ENCODE measurements at places on chromosomes 11 and 22. TPM values are rescaled to one million over a fixed set of nuclear protein-coding genes. Genes with fewer than 3 reads are reported as not detected.
A peak's percentile ranks its signal among the peaks of the same experiment; 100 is the strongest.

DNA sequence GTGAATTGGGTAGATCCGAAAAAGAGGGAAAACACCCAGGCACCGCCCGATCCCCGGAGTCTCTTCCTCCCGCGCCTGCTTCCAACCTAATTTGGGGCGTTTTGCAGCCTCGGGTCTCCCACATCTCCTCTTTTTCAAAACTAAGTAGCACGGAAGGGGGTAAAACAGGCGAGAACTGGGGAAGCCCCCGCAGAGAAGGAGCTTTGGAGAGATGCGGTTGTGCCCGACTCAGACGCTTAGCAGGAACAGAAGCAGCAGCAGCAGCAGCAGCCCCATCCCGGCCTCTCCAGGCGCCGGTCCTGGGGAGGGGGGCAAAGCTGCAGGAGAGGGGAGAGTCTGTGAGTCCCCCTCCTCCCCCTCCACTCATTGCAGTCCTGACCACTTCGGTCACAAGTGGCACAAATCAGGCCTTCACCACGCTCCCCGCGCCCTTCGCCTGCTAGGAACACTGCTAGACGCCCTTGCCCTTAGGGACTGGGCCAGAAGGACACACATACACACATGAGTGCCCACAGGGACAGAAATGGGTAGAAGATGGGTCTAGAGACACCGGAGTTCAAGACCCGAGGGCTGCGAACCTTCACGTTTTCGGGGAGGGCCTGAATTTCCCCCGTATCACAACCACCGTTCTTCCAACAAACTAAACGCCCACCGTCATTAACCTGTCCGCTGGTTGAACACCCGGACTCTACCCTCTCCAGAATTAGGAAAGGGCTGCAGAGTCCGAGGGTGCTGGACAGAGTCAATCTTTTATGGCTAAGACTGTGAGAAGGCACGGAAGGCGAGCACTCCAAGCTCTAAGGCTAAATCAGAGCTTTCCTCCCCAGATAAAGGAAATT lies 98.3 kb upstream of the HSD17B12 start:
- no peak for DNase-seq

- DNase-seq, result no peak
Observed at GRCh38 chr22:21941921-21942320, 10.7 kb downstream of the PPM1F start.

The SYNGR1 gene
- total RNA-seq, result 35.0 TPM

GRCh38 chr11:92413757-92414513 lies 189.3 kb downstream of the FAT3 start:
- no peak for DNase-seq

- DNase-seq, result peak; percentile 33
Observed at GRCh38 chr11:65355013-65355775, 643 bp downstream of the TIGD3 start.

DNA sequence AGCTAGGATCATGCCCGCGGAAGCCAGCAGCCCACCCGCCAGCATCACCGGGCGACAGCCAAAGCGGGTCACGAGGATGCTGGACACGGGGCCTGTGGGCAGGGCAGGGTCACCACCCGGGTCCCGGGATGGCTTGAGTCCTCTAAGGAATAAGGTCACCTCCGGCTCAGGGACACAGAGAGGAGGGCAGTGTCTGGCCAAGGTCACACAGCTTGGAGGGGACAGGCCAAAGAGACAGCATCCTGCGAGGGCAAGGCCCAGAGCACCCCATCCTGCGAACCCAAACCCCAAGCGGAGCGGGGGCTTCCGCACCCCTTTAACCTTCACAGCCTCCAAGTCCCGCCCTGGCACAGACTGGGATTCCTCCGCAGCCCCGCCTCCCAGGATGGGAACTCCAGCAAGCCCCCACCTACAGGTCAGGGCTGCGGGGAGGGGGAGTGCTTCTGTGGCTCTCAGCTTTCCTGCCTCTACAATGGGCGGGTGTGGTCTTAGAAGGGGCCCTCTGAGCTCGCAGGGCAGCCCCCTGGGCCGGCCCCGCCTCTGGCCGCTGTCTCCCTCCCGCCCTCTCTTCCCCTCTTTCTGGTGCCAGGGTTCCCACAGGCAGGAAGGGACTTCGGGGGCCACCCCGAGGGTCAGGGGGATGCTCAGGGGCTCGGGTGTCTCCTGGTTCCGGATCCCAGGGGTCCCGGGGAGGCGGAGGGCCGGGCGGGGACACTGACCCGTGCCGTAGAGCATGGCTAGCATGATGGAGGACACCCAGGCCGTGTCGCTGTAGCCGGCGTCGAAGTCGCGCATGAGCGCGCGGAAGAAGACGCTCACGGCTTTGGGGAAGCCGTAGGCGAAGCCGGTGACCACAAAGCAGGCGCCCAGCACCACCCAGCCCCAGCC lies 1.8 kb downstream of the SLC16A8 start:
- no peak for DNase-seq

The SCUBE2 gene
- total RNA-seq, result 6.6 TPM

DNA sequence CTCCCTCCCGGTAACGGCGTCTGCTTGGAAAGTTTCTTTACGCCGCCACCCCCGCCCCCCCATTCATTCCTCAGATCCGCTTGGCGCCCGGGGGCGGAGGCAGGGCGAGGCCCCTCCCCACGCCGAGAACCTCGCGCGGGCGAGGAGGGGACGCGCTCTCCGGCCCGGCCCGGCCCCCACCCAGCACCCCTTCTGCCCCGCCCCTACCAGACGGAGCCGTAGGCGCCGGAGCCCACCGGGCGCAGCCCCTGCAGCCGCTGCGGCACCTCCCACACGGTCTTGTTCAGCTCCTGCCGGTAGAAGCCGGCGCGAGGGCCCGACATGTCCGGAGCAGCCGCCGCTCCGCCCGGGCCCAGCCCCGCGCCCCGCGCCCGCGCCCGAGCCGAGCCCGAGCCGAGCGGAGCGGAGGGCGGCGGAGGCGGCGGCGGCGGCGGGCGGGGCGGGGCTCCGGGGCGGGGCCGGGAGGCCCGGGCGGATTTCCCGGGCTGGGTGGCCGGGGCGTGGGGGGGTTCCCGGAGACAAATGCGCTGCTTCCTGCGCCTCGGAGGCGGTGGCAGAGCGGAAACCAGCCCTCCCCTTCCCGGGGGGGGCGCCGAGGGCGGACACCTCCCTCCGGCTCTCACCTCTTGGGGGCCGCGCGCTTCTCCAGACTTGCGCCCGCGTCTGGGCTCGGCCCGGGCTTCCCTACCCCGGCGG lies at the start of gene MAPK11:
Gene MAPK11 (minus strand): TSS at position 411 of the 696 bp plus-strand sequence. CDS start 88 bp downstream, at position 323.
- peak; percentile 45 for DNase-seq

The OR8D4 gene
- total RNA-seq, result 13.2 TPM

GRCh38 chr11:396511-396947 lies 2.5 kb downstream of the PKP3 start:
- no peak for DNase-seq

GRCh38 chr11:44989831-44990566 lies 39.3 kb upstream of the TP53I11 start:
- peak; percentile 86 for DNase-seq

The MYOD1 gene
- total RNA-seq, result not detected

The SYT7 gene
- 12.2 TPM for total RNA-seq

The NPTXR gene
- 6.0 TPM for total RNA-seq

- DNase-seq, result no peak
Observed at GRCh38 chr22:44387486-44387885, 74.7 kb upstream of the SHISAL1 start.

The LMO2 gene
- 7.3 TPM for total RNA-seq

GRCh38 chr11:71490731-71491390 lies 36.2 kb upstream of the KRTAP5-7 start:
- DNase-seq, result no peak

- DNase-seq, result no peak
Observed at GRCh38 chr22:39814899-39815298, 78.7 kb downstream of the ENTHD1 start.

The HEPHL1 gene
- total RNA-seq, result not detected

DNA sequence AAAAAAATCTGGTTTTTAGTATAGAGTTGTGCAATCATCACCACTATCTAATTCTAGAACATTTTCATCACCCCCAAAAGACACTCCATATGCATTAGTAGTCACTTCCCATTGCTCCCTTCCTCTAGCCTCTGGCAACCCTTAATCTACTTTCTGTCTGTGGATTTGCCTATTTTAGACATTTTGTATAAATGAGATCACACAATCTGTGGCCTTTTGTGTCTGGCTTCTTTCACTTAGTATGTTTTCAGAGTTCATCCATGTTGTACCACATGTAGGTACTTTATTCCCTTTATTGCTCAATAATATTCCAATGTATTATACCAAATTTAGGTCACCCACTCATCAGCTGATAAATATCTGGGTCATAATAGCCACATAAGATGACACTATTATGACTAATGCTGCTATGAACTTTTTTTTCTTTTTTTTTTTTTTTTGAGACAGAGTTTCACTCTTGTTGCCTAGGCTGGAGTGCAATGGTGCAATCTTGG lies 67.5 kb upstream of the SCUBE2 start:
- DNase-seq, result no peak

GRCh38 chr11:107139396-107139795 lies 121.1 kb upstream of the GUCY1A2 start:
- no peak for DNase-seq

DNA sequence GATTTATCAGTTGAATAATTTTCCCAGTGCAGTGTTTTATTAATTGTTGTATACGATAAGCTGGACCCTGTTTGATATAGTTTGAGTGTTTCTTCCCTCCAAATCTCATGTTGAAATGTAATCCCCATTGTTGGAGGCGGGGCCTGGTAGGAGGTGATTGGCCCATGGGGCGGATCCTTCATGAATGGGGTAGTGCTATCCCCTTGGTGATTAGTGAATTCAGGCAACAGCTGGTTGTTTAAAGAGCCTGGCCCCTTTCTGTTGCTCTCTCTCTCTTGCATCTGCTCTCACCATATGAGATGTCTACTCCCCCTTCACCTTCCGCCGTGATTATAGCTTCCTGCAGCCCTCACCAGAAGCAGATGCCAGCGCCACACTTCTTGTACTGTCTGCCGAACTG lies 1.5 kb downstream of the OR5A1 start:
- DNase-seq, result no peak

DNA sequence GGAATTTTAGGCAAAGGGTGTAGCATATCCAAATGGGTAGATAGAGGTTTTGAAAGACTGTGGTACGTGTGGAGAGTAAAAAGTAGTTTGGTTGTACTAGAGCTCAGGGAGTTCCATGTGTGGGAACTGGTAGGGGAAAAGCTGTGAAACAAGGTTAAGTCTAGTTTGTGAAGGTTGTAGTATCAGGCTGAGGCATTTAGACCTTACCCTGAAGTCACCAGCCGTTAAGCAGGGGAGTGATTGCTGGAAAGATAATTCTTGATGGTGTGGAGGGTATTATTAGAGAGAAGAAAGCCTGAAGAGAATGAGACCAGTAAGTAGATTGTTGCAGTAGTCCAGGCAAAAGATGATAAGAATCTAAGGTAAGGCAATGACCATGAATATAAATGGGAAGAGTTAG lies 68.0 kb downstream of the RNF169 start:
- no peak for DNase-seq

DNA sequence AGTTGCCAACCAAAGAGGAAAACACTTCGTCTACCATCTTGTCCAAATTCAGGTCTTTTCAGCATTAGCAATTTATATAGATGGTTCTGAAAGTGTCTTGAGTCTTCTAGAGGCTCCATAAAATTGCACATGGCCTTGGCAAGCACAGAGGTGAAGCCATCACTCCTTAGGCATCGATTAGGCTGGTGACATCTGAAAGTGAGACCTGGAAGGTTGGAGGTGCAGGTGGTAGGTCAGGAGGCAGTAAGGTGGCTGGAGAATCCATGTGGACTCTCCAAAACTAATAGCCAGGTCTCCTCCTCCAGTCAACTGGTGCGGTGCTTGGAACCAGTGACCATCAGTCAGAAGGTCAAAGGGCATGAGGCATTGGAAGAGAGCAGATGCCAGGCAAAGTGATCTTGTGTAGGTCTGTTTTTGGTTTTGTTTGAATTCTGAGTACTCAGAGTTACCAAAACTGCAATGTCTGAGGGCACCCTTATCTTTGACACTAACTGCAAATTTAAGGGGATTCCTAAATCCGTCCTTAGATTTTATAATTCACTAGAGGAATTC lies 6.6 kb upstream of the APOL2 start:
- DNase-seq, result no peak

- DNase-seq, result no peak
Observed at GRCh38 chr22:29769723-29770321, 2.7 kb downstream of the UQCR10 start.

GRCh38 chr11:103889679-103890078 lies 146.8 kb upstream of the DDI1 start:
- DNase-seq, result no peak

- no peak for DNase-seq
Observed at GRCh38 chr22:37379722-37380121, 47.6 kb downstream of the ELFN2 start.

The FGF3 gene
- total RNA-seq, result not detected

All from body of pancreas (tissue), 4 donors.